ENCODE measurements at places on chromosomes 11 and 22.

DNA sequence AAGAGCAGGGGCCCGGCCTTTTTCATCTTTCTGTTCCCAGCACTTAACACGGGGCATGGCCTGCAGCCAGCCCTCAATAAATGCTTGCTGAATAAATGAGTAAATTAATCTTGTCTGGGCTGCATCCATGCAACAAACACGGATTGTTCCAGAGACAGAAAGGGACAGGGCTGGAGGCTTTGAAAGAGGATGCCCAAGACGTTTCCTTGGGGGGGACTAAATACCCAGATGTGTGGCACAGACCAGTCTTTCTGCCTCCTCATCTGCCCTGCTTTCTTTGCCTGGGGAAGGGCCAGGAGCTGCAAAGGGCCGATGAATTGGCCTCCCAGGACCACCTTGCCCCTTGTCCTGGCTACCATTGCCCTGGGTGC is 40.4 kb downstream of the SHISAL1 start:
- no peak for DNase-seq

GRCh38 chr22:28977481-28977971 is 84.1 kb downstream of the C22orf31 start:
- DNase-seq: no peak

DNA sequence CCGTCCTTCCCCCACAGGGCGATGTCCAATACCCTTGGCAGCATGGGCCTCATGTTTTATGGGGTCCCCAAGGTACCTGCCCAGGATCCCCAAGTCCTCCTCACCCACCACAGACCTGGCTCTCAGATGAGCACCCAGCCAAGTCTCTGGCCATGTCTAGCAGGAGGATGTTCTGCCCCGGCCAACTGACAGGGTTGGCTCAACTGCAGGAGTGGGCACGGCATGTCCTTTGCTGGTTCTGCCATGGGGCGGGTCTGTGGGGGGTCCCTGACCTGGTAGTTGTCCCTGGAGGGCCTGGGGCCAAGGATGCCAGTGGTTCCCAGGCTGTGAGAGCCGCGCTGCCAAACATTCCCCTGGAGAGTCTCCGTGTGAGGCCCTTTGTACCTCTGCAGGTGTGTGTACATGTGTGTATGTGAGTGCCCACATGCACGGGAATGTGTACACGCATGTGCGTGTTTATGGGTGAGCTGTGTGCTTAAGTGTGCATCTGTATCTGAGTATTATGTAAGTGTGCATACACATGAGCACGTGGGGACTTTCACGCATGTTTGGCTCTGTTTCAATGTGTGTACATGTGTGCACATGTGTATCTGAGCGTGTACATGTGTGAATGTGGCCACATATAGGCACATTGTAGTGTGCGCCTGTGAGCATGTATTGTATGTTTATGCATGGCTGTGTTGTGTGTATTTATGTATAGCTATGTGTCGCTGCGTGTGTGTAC is 85.5 kb downstream of the KCNQ1 start:
- no peak for DNase-seq

DNA sequence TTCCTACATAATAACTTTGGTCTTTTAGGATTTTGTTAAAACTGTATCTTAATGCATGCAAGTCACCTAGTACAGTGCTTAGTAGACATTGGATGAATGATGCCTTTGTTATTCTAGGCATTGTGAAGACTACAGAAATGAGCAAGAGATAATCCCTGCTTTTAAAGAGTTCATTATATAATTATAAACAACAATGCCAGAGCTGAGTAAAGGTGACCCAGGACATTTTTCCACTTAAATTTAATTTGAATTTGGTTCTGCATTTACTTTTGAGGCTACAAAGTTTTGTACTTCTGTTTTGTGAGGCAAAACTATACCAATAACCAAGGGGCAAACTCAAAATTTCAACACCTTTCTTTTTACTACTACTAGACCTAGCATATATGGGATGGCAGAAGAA is 182.0 kb upstream of the SESN3 start:
- DNase-seq: no peak

GRCh38 chr11:110337570-110338193 is 41.3 kb upstream of the RDX start:
- no peak for DNase-seq

GRCh38 chr11:533586-534395 is 1.6 kb downstream of the HRAS start:
- no peak for DNase-seq

- DNase-seq: no peak
Measured at GRCh38 chr11:19892876-19893275, 180.2 kb downstream of the NAV2 start.

DNA sequence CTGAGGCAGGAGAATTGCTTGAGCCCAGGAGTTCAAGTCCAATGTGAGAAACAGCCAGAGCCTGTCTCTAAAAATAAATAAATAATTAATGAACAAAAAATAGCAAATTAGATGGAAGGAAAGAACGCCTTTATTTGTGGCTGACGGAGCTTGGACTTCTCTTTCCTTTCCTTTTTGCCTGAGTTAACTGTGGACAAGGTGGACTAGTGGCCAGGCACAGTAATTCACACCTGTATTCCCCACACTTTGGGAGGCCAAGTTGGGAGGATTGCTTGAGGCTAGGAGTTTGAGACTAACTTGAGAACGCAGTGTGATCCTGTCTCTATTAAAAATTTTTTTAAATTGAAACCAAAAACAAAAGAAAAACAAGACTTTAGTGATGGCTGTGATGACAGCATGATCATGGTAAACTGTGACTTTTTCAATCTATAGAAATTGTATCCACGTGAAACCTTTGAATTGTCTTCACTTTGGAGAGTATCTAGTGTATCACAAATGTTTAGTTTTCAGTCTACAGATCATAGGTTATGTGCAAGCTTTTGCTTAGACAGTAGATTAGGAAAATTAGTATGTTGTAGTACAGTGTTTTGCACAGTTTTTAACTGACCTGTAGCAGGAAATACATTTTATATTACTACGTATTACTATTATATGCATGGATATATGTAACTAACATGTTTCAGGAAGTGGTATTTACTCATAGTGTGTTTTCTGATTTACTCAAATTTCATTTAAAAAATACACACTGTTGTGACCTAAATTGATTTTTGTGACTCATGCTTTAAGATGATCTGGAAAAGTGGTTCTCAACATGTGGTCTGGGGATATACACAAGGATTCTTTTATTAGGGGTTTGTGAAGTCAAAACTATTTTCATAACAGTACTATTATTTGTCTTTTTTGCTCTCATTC is 42.1 kb downstream of the KDM2A start:
- no peak for DNase-seq

- no peak for DNase-seq
Measured at GRCh38 chr11:127997594-127997993, 589.8 kb downstream of the ETS1 start.

GRCh38 chr22:28669387-28669786 is 10.3 kb downstream of the TTC28 start:
- no peak for DNase-seq

DNA sequence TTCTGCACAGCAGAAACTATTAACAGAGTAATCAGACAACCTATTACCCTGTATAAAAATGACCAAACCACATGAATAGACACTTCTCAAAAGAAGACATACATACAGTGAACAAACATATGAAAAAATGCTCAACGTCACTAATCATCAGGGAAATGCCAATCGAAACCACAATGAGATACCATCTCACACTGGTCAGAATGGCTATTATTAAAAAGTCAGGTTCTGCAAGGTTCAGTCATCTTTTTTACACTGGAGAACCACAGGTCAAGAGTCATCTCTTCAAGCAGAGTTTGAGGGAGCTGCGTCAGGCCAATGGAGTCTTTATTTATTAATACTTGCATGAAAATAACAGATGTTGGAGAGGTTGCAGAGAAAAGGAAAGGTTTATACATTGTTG is 40.4 kb downstream of the RCN1 start:
- DNase-seq: no peak

DNA sequence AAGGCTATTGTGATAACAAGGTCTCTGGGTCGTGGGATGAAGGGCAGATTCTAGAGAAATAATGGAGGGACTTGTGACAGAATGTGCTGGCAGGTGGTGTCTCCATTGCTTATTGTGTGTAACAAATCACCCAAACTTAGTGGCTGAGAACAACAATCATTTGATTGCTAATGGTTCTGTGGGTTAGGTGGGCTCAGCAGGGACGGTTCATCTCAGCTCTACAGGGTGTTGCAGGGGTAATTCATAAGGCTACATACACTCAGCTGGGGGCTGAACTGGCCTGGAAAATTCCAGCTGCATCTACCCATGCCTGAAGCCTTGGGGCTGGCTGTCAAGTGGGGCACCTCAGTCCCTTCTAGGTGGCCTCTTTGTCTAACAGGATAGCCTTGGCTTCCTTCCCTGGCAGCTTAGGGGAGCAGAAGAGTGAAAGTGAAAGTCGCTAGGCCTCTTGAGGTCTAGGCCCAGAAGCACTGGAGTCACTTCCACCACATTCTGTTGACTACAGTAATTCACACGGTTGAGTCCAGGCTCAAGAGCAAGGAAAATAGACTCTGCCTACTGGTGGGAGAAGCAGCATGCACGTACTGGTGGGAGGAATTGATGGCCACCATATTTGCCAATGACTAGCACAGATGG is 308.9 kb downstream of the MN1 start:
- DNase-seq: no peak

DNA sequence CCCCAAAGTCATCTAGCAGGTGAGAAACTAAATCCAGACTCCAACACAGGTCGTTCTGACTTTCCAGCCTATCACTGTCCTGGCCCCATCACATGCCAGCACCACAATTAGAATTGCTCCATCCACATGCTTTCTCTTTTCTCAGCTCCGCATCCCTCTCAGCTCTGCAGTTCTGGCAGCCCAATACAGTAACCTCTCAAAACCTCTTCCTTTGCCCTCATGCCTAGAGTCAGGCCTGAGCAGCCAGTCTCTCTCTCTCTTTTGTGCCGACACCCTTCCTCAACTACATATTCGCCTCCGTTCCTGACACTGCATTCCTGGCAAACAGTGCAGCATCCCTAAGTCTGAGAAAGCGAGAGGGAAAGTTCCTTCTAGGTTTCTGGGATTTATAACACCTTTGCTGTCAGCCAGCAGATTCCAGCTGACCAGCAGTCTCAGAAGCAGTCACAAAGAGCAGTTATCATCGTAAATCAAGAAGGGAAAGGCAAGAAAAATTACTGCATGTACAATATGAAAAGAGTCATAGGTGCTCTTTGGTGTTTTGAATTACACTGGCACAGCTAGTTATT is 258.0 kb downstream of the FAT3 start:
- no peak for DNase-seq

DNA sequence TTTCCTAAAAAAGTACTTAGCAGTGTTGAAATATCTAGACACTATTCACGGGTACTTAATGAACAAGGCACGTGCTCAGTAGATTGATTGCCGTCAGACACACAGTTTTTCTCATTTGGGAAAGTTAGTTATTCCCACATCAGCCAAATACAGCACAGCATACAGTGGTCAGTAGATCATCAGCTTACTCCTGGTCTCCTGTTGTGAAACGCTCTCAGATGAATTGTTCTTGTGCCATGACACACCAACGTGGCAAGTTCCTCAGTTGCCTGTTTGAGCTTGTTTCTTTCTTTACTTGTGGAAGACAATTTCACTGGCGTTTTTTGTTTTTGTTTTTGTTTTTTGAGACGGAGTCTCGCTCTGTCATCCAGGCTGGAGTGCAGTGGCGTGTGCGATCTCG is 8.6 kb downstream of the TAB1 start:
- DNase-seq: no peak

GRCh38 chr11:121129362-121130340 is 28.6 kb downstream of the TECTA start:
- no peak for DNase-seq

DNA sequence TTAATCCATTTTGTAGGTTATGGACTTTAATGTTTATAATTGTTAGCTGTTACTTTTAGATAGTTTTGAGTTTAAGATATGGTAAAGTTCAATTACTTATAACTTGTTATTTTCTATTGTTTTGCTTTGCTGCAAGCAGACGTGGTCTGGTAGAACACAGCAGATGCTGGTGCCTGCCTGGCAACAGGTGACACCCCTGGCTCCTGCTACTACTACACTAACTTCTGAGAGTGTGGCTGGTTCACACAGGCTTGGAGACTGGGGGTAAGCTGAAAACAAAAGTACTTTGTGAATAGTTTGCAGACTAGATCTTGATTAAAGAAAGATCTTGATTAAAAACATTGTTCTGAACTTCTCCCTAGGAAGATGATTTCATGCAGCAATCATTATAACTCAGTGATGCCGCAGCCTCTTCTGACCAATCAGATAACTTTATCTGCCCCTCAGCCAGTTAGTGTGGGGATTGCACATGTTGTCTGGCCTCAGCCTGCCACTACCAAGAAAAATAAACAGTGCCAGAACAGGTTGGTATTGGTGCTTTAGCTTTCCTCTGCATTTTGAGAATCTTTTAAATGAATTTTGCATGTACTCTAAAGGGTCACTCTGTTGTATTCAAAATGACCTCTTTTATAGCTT is 90.4 kb downstream of the HIPK3 start:
- DNase-seq: no peak

DNA sequence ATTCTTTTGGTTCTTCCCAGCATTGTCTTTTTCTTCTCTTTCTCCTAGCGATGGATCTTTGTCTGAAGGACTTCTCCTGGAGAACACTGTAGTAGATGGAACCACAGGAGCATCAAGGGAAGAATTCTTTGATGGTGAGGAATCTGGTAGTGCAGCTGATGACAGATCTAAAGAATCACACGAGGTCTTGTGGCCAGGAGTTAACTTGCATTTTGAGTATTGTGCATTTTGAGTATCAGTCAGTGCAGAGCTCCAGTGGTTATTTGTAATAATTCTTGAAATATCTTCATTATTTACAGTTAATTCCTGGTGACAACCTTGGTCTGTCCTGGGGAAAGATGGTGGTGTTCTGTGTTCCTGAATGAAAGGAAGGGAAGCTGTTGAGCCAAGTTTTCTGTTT is 14.5 kb upstream of the POGLUT3 start:
- no peak for DNase-seq

- no peak for DNase-seq
Measured at GRCh38 chr11:111602865-111603610, 789 bp downstream of the SIK2 start.

- DNase-seq: no peak
Measured at GRCh38 chr11:123547180-123547579, 107.2 kb downstream of the SCN3B start.

DNA sequence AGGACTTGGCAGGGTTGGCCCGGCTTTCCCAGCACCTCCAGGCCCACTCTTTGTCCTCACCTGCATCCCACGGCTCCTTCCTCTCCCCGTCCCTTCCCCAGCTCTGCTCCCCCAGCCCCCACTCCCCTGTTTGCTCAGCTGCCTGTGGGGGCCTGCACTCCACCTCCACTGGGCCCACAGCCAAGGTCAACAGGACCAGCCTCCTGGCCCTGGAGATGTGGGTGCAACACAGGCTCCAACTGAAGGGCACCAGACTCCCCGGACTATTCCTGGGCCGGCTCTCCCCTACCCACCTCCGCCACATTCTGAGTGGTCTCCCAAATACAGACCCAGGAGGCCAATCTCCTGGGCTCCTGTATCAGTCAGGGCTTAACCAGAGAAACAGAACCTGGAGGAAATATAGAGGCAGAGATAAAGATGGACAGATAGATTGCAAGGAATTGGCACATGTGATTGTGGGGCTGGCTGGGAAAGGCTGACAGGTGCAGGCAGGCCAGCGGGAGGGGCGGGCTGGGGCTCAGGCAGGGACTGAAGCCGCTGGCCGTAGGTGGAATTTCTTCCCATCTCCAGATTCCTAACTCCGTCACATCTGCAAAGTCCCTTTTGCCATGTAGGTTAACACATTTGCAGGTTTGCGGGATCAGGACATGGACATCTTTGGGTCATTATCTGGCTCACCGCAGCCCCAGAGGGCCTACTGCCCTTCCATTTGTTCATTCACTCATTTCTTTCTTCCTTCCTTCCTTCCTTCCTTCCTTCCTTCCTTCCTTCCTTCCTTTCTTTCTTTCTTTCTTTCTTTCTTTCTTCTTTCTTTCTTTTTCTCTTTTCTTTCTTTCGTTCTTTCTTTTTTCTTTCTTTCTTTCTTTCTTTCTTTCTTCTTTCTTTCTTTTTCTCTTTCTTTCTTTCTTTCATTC is 45.8 kb upstream of the MYH9 start:
- no peak for DNase-seq

Measured in stimulated activated CD4-positive, alpha-beta T cell treated with anti-CD3 and anti-CD28 coated beads, Interleukin-15, amount 100 ng/mL, for 1 hour (primary cell).